WTC11 (cell line): ENCODE measurements at places on chromosomes 13 and 19. TPM values are rescaled to one million over a fixed set of nuclear protein-coding genes. Genes with fewer than 3 reads are reported as not detected.

DNA sequence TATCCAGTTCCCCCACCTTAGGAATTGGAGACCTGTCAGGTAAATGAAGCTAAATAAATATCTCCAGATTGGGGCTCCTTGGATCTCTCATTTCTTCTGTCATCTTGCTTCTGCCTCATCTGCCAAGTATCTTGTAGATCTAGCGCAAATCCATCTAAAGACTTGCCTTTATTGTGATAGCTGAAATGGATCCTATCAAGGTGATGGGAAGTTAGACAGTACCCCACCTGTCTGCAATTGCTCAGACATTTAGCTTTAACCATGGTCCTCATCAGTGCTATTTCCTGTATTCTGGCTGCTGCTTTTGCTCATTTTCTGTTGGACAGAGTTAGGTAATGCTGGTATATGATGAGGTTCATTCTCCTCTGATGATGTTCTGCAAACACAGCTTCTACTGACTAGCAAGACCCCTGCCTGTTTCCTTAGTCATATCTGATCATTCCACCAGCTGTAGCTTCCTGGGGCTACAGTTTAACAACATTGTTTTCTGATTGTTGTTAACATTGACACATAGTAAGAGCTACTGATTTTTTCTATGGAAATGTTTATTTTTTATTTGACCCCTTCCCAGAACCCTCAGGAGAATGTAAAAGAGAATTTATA, 340.0 kb downstream of the DCT start:
- no peak for DNase-seq

GRCh38 chr13:112572366-112572765, 15.6 kb downstream of the TUBGCP3 start:
- no peak for DNase-seq

GRCh38 chr13:78298657-78299056, 304.7 kb downstream of the POU4F1 start:
- DNase-seq = no peak

GRCh38 chr13:102830646-102831045, 15.2 kb upstream of the ERCC5 start:
- no peak for DNase-seq

DNA sequence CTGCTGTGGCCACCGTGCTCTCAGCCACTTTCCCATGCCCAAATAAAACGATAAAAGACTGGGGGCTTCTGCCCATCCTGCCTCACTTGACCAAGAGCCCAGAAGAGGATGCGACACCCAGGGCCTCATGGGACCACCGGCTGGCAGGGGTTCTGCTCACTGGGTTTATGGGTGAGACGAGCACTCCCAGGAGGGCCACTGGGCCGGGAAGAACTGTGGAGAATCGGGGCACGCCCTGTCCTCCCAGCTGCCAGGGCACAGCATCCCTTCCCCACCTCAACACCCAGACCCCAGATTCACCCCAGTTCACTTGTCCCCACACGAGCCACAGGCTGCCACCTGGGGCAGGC, 4.7 kb upstream of the F10 start:
- DNase-seq = no peak

GRCh38 chr13:44833139-44833538, 156.1 kb downstream of the NUFIP1 start:
- no peak for DNase-seq

Gene CLDND2
- 1.7 to 2.1 TPM (median 1.9 TPM) in 3 replicates for total RNA-seq

GRCh38 chr19:36688058-36688457, 646 bp downstream of the ZNF567 start:
- no peak for DNase-seq

DNA sequence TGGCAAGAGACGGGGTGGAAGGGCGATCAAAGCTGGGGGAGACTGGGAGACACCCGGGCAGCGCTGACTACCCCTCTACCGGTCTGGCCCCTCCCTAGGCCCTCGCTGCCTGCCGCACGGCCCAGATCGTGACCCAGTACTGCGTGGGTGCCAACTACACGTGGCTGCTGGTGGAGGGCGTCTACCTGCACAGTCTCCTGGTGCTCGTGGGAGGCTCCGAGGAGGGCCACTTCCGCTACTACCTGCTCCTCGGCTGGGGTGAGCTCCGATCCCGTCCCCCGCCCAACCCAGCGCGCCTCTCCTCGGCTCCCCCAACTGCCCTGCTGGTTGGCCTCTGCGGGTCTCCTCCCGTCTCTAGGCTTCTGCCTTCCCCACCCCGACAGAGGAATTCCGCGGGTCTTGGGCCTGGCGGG, 8.8 kb downstream of the GIPR start:
- DNase-seq = no peak

Gene C5AR2
- 0.09 to 0.22 TPM (median 0.14 TPM) in 3 replicates for total RNA-seq

Gene TNFRSF19
- total RNA-seq = 0.20 to 0.27 TPM (median 0.23 TPM) in 3 replicates

- no peak for DNase-seq
Measured at GRCh38 chr19:15562861-15563260, 52.2 kb upstream of the CYP4F8 start.

Gene LGALS14
- not detected in 3 replicates for total RNA-seq

DNA sequence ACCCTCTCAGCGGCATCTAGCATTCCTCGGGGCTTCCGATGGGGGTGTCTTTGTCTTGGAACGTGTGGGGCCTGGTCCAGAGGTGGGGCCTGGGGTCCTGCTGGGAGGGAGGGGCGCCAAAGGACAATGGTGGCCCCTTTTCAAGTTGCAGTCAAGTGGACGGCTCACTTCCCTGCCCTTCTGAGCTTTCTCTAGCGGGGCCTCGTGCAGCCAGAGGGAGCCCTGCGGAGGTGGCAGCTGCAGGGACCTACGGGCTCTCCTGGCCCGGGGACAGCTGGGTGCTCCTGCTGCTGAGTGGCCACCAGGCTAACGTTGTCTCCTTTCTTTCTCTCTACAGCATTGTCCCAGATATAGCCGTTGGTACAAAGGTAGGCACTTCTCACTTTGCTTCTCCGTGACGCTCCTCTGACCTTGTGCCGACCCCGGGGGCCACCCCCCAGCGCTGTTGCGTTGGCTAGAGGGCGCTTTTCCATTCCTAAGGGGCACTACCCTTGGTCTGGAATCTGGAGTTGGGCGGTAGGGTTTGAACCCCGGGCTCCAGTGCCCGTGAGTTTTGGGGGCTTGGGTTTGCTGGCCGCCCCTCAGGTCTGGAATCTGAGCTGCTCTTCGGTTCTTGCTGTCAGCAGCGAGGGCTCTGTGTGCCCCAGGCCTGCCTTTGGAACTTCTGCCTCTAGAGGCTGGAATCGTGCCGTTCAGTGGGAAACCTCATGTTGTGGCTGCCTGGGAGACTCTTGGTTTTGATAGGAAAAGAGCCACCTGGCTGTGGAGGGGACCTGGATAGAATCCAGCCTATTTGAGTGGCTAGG, 2.0 kb downstream of the PTBP1 start:
- no peak for DNase-seq

- no peak for DNase-seq
Measured at GRCh38 chr19:40791349-40791748, 7.6 kb upstream of the EGLN2 start.

Gene PEAK3
- total RNA-seq = not detected in 3 replicates

Gene RHPN2
- total RNA-seq = 21.1 to 26.5 TPM (median 25.8 TPM) in 3 replicates

GRCh38 chr19:55258476-55258827, 365 bp downstream of the PPP6R1 start:
- no peak for DNase-seq
